Stimulated activated CD8-positive, alpha-beta memory T cell treated with anti-CD3 and anti-CD28 coated beads, Interleukin-4, amount 100 ng/mL, for 1 hour (primary cell): ENCODE measurements at places on chromosomes 11 and 22.
A peak's percentile ranks its signal among the peaks of the same experiment; 100 is the strongest.

- peak; percentile 33 for DNase-seq
Observed at GRCh38 chr22:26502688-26503561, 9.3 kb downstream of the TFIP11 start.

- no peak for DNase-seq
Observed at GRCh38 chr11:48099916-48100446, 116.6 kb upstream of the OR4B1 start.

DNA sequence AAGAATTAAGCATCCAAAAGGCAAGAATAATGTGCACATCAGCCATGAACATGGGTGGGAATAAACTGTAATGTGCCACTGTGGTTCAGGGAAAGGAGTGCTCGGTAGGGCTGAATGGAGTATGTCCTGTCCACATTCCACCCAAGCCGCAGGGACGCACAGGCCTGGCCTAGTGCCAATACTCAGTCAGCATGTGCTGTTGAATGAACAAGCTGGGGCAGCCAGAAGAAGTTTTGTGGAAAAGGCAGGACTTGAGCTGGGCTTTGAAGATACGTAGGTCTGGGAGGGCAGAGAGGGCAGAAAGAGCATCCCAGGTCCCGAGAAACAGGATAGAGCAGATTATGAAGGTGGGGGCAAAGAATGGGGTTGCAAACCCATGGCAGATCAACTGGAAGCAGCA lies 60.0 kb upstream of the PLET1 start:
- no peak for DNase-seq

DNA sequence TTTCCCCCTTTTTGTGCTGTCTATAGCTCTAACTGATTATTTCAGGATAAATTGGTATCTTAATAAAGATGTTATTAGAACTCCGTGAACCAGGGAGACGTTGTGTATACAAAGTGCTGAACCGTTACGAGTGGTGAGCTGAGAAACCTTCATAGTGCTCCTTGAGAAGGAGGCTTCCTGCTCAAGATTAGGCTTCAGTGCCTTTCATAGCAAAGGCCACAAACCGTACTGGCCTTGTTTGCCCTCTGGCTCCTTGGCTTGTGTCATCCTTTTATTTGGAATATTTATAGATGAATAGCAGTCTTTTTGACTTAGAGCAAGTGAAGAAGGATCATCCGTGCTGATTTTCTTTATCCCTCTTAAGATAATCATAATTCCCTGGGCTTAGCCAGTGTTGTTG lies 16.3 kb downstream of the EIF3L start:
- DNase-seq, result no peak

DNA sequence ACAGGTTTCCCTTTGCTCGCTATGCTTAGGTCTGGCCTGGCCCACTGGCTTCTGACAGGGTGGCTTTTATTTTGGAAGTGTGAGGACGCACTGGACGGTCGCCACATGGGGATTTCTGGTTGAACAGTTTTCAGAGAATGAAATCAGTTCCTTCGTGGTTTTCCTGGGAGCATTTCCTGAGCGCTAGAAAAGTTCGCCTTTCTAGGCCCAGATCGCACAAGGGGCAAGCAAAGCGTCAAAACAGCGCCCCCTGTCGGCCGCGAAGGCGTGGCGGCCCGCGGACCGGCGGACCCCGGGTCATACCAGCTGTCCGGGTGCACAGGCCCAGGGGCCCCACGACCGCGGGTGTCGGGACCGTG lies 12.7 kb upstream of the CYP2R1 start:
- DNase-seq, result peak; percentile 76
